ENCODE measurements at places on chromosomes 7 and 10.

- no peak for DNase-seq
Observed at GRCh38 chr10:111756217-111757061, 427.1 kb downstream of the GPAM start.

DNA sequence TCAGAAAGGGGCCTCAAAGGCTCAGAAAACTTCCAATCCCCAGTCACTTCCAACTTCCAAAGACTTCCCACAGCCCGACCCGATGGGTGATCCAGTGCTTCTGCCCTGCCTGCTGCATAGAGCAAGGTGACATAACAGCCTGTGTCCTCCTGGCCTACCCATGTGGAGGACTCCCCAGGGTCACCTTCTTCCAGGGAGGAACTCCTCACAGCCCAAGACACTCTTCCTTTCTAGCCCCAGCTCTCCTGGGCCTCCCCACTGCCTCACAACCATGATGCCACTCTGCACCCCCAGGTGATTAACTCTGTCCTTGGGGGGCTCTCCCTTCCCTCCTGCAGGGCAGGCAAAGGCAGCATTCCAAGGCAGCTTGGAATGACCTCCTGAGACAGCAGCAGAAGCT lies 158.4 kb upstream of the PDE1C start:
- no peak for DNase-seq

- DNase-seq: no peak
Observed at GRCh38 chr7:88845091-88845490, 49.6 kb upstream of the TEX47 start.

GRCh38 chr7:47663851-47664250 lies 81.9 kb upstream of the TNS3 start:
- DNase-seq: no peak

- no peak for DNase-seq
Observed at GRCh38 chr10:127402596-127403409, 146.3 kb upstream of the NPS start.
